ENCODE measurements at places on chromosomes 11 and 22. TPM values are rescaled to one million over a fixed set of nuclear protein-coding genes. Genes with fewer than 3 reads are reported as not detected.

ACTN3 gene
- total RNA-seq = not detected

P2RX6 gene
- not detected for total RNA-seq

POU2AF3 gene
- 0.47 TPM for total RNA-seq

USP2 gene
- 1.6 TPM for total RNA-seq

IL10RA gene
- 6.7 TPM for total RNA-seq

OR8B3 gene
- not detected for total RNA-seq

GLYATL1 gene
- total RNA-seq = 0.78 TPM

TMEM126B gene
- 45.1 TPM for total RNA-seq

MOGAT2 gene
- not detected for total RNA-seq

OR51E2 gene
- not detected for total RNA-seq

Data from occipital lobe (tissue), 3 donors.